ENCODE measurements at places on chromosomes 1 and 21.

- no peak for DNase-seq
These were observed 127.4 kb downstream of the GLUL start for GRCh38 chr1:182264185-182264584.

DNA sequence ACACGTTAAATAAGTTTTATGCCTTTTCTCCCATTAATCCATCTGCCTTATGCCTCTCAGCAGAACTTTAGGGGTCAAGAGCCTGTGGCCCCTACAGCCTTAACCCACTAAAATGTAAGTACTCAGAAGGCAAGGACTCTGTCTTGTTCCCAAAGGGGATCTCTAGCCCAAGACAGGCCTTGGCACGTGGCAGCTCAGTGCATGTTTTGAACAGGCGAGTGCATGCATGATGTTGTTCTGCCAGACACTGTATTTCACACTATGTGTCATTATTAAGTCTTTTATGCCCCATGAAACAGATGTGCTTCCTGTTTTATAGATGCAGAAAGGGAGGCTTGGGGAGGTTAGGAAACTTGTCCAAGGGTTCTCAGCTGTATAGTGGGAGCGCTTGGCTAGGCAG is 102.8 kb downstream of the ETS2 start:
- DNase-seq: no peak

- no peak for DNase-seq
These were observed 29.7 kb downstream of the PADI2 start for GRCh38 chr1:17089506-17089905.

DNA sequence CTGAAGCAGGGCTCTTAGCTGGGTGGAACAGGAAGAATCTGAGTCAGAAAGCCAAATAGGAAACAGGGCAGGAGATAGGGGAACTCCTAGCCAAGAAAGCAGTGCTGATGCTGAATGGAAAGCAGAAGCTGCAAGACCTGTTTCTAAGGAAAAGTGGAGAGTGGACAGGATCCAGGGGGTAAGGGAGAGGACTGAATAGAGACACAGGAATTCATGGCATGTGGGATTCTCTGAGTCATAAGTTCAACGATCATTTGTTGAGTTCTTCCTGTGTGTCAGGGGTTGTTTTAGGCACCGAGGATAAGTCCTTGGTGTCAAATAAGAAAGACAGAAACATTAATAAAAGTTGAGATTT is 153.8 kb upstream of the FGGY start:
- DNase-seq: no peak

DNA sequence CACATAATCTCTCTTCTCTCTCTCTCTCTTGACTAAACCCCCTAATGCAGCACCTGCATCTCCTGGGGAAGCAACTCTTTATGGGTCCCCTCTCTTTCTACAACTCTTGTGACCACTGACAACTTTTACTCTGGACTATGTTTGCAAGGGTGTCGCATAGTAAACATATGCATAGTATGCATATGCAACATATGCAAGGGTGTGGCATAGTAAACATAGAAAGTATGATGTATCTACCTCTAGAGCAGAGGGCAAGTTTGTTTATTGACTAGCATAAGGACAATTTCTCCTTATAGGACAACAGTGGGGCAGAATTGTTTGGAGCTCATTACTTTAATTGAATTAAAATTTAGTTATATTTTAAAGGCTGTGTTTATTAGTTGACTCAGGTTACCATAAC is 462.5 kb downstream of the AMY1C start:
- DNase-seq: no peak

- DNase-seq: peak; percentile 71
These were observed at the start of gene DUSP12 for GRCh38 chr1:161749509-161750407. Gene DUSP12 (plus strand): TSS chr1:161749786. CDS start chr1:161749802, 16 bp downstream.

DNA sequence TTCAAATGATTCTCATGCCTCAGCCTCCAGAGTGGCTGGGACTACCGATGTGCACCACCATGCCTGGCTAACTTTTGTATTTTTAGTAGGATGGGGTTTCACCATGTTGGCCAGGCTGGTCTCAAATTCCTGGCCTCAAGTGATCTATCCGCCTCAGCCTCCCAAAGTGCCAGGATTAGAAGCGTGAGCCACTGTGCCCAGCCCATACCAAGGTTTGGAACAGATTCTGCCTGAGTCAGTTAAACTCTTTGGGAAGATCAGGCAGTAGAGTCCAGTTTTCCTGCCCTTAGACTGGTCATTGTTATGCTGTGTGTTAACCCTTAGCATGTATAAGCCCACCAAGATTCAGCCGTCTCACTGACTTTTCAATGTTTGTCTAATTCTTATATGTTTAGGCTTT is 48.3 kb upstream of the LYPLAL1 start:
- no peak for DNase-seq

DNA sequence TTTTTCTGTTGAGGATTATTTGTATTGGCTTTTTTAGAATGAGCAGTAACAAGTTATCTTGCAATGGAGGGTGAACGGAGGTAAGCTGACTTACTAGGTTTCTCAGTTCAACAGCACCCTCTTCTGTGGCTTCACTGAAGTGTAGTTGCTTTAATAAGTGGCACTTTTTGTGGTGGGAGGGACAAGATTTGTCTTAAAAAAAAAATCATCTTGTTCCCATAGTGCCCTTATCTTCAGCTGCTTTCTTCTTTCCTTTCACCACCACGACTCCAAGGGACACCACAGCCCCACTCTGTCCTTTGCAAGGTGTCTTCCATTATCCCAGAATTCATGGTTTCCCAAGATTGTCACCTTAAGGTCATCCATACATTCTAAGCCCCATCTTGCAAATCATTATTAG is 92.9 kb downstream of the PIGK start:
- DNase-seq: no peak

GRCh38 chr1:196059210-196059609 is 549.0 kb downstream of the KCNT2 start:
- no peak for DNase-seq

GRCh38 chr1:215146240-215146975 is 63.9 kb downstream of the KCNK2 start:
- DNase-seq: no peak

DNA sequence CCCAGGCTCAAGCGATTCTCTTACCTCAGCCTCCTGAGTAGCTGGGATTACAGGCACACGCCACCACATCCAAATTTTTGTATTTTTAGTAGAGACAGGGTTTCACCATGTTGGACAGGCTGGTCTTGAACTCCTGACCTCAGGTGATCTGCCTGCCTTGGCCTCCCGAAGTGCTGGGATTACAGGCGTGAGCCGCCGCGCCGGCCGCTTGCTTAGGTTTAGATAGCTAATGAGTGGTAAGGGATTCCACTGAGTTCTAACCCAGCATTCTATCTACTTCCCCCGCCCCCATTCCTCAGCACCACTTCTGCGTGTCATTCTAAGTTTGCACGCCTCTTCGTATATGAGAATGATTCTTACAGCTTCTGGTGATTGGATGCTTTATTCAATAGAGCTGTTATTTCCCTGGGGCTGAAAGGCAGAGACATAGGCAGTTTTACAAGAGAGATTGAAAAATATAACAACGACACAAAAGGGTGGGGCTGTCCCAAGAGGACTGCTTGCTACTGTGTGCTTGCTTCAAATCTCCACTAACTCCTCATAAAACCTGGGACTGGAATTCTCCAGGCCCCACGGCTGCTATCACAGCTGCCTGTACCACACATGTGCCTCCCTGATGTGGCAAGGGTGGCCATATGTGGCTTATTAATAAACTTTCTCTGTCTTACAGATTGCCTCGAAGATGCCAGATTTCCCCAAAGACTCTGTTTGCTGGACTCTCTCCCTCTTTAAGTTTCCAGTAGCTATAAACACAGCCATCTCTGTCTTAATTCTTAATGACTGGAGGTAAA is 23.7 kb upstream of the GREM2 start:
- DNase-seq: no peak

DNA sequence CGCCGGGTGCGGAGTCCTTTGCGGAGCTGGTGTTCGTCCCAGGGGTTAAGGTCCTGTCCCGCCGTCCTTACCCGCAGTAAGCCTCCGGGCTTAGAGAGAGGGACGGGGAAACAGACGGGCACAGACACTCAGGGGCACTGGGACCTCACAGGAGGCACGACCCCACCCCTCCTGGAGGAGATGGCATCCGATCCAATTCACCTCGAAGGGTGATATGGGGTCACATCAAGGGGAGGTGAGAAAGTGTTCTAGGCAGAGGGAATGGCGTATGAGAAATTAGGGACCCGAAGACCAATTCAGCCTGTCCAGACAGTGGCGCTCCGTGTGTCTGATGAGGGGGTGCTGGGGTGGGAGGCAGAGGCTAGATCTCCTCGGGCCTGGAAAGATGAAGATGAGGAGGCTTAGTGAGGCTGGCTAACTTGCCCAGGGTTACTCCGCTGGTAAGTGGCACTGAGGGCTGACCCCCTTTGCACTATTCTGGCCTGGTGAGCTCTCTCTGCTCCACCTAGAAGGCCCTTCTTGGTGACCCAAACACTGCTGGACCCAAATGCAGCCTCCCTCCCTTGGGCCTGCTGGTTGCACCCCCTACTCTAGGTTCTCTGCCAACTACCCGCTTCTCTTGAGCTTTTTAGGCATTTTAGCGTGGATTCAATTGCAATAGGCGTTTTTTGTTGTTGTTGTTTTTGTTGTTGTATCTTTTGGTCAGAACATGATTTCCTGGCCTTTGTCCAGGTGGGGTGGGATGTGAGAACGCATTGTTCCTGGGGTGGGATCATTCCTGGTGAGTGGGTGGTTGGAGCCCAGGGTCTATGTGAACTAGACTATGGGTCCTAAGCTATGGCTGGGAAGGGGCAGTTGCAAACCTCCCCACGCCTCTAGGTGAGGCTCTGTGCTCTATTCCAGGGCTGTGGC is 12.3 kb downstream of the BTBD19 start:
- no peak for DNase-seq

- DNase-seq: no peak
These were observed 27.5 kb downstream of the TRPM2 start for GRCh38 chr21:44380876-44381275.

DNA sequence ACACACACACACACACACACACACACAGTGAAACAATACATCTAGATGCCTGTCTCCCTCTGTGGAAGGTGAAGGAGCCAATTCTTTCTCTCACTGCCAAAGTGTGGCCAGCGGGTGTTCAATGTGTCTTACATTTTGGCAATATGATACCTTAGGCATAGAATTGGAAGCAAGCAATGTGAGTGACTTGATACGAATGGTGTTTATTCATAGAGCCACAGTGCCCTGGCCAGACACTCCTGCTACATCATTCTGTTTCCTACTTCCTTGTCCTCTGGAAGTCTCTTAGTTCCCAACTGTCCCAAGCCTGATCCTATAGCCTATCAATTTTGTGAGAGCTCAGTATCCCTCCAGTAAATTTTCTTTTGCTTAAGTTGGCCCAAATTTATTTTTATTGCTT is 170.0 kb upstream of the L1TD1 start:
- no peak for DNase-seq

DNA sequence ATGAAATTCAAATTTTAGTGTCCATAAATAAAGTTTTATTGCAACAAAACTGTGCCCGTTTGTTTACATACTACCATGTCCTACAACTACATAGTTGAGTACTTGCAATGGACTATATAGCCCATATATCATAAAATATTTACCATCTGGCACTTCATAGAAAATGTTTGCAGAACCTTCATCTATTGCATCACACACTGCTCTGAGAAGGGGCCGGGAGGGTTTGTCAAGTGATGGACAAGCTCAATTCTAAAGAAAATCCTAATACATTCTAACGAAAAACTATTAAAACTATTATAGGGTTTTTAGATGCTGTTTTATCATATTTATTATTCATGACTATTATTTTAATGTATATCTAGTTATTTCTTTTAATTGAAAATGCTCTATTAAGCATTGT is 35.9 kb downstream of the RGSL1 start:
- no peak for DNase-seq

GRCh38 chr1:110591956-110592355 is 14.2 kb downstream of the KCNA2 start:
- DNase-seq: no peak

GRCh38 chr21:36791695-36792470 is 93.0 kb downstream of the SIM2 start:
- no peak for DNase-seq

- DNase-seq: no peak
These were observed 2.9 kb downstream of the NCDN start for GRCh38 chr1:35560256-35561225.

- peak; percentile 31 for DNase-seq
These were observed 774 bp upstream of the DYRK1A start for GRCh38 chr21:37365517-37366481.

- no peak for DNase-seq
These were observed 43.4 kb downstream of the RALGPS2 start for GRCh38 chr1:178768423-178768822.

DNA sequence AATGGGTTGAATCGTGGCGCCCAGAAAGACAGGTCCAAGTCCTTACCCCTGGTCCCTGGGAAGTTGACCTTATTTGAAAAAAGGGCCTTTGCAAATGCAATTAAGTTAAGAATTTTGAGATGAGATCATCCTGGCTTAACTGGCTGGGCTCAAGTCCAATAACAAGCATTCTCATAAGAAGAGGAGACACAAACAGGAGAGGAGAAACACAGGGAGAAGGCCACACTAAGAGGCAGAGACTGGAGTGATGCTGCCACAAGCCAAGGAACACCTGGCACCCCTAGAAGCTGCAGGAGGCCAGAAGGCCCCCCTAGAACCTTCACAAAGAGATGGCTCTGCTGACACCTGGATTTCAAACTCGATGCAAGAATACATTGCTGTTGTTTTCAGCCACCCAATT is 44.6 kb downstream of the PDPN start:
- no peak for DNase-seq

GRCh38 chr1:207883660-207884250 is 27.2 kb downstream of the CD34 start:
- DNase-seq: no peak

GRCh38 chr1:161367684-161368400 is at the start of gene CFAP126:
Gene CFAP126 (minus strand): TSS chr1:161367876. CDS start chr1:161367868, 8 bp downstream.
- no peak for DNase-seq

DNA sequence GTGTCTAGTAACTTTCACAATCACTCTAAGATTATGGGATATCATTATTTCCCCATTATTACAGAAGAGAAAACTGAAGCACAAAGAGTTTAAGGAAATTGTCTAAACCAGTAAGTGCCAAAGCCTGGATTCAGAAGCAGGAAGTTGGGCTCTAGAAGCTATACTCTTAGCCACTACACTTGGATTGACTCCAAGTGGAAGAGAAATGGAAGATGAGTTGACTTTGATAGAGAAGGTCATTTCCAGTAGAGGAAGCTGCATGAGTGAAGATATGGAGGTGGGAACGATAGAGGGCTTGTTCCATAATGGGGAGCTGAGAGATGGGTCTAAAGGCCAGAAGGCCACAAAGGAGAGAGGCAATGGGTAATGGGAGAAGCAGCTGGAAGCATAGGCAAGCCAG is 11.7 kb upstream of the TDRD10 start:
- DNase-seq: no peak
